ENCODE measurements at places on chromosomes 6 and 20.

- no peak for DNase-seq
Observed at GRCh38 chr20:44460795-44461141, 14.9 kb upstream of the TTPAL start.

DNA sequence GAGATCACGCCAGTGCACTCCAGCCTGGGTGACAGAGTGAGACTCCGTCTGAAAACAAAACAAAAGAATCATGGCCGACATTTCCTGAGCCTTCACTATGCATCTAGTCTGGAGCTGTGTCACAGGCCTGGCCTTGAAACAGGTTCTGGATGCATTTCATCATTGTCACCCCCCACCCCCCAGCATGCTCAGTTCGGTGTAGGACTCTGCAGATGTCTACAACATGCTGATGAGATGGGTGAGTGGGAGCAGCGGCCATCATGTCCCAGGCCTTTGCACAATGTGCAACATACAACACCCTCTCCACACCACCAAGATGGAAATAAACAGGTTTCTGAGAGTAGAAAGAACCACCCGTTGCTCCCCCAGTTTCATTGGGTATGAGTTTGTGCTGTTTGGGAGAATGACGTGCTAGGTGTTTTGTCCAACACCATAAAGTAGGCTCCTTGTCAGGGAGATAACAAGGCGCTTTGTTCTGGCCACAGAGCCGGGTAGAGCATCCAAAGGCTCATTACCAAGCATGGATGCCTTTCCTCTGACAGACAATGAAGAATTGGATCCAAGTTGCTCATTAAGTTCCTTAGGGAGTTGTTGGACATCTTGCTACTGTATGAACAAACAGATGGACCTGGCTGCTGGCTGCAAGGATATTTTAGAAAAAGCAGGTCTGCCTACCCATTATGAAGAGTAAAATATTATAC is 22.1 kb downstream of the SNHG17 start:
- no peak for DNase-seq

- DNase-seq = no peak
Observed at GRCh38 chr6:145036848-145037567, 698.3 kb downstream of the EPM2A start.

- DNase-seq = no peak
Observed at GRCh38 chr20:43936805-43937204, 22.2 kb downstream of the TOX2 start.

DNA sequence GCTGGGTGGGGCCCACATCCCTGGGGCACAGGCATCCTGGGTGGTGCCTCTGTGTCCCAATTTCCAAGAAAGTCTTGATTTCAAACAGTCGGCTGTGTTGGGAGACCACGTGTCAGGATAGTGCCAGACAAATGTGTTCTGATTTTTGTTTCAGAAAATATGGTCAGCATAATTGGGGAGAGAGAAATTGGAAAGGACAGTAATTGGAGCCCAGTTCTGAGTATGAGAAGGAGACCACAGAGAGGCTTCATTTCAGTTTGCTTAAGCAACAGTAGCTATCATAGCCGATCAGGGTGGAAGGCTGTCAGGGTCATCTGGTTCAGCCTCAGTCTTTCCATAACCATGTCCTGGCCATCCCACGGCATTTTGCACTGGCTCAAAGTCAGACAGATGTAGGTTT is 220.7 kb downstream of the CDC5L start:
- no peak for DNase-seq

DNA sequence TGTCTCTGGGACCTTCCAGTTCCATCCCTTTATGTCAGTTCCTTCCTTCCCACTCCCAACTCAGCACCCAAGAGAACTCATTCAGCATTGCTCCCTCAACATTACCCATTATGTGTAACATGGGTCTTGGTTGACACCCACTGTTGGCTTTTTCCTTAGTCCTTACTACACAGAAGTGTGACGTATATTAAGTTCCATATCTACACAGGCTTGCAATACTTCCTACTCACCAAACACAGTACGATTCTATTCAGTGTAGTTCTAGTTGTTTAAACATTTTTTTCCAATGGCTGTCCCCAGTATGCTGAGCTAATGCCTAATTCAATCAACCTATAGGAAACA is 37.7 kb downstream of the ARHGAP18 start:
- DNase-seq = no peak

DNA sequence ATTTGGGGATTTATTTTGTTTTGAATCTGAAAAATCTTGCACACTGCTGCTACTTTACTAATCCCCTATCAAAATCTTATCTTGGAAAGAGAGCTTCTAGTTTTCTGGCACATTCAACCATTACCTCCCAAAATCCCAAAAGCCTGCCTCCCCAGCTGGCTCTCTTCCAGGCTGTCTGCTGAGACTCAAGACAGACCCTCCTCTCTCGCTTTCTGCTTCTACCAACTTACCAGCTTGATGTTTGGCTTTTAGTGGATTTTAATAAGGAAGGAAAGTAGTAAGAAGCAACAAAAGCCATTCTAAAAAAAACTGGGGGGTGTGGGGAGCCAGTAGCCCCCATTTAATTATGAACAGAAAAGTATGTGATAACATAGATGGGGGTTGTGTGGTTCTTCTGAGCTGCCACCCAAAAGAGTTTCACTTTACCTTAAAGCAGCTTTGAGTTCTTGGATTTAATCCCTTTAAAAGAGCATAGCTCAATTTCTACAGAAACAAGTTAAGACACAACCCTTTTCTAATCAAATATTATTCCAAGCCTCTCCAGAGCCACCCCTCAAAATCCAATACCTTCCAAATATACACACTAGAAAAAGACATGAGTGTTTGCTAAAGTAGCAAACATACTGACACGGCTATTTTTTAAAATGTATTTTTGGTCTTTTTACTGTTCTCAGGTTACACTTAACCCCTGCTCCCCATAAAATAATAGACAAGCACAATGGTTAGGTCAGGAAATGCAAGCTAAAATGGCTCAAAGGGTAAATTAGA is 71.7 kb downstream of the ATP9A start:
- no peak for DNase-seq

GRCh38 chr6:159031846-159032245 is 12.9 kb downstream of the TAGAP start:
- no peak for DNase-seq

DNA sequence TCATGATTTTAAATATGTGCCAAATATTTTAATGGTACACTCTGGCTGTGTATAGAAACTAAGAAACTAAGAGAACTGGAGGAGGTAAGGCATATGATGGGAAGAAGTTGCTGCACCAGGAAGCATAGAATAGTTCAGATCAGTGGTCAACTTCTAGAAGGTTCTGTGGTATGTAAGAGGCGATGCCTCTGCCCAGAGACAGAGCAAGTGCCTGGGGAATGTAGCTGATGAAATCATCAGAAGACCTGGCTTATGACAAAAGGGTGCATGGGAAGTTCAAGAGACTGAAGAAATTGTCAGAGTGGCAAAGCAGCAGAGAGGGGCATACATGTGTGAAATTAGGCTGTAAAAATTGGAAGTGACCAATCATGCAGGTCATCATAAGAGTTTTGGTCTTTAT is 580.8 kb downstream of the BMP2 start:
- DNase-seq = no peak

- DNase-seq = no peak
Observed at GRCh38 chr6:82430611-82431010, 67.0 kb downstream of the TPBG start.

- no peak for DNase-seq
Observed at GRCh38 chr20:16321291-16321690, 252.0 kb downstream of the KIF16B start.

DNA sequence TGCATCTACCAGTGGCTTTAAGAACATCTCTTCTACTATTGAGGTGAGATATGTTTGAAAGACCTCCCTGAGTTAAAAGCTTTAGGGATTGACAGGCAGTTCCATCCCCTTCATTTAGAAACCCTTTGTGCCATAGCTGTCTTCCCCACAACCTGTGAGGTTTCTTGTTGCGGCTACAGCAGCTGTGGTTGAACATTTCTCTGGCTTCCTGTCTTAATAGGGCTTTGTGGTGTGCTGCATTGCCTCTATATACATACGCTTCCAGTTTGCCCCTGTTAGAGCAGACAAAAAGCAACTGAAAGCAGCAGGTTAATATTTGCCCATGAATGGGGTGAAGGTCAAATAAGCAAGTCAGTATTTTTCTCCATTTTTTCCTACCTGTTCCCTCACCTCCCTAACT is 210.2 kb downstream of the TMEM200A start:
- no peak for DNase-seq

DNA sequence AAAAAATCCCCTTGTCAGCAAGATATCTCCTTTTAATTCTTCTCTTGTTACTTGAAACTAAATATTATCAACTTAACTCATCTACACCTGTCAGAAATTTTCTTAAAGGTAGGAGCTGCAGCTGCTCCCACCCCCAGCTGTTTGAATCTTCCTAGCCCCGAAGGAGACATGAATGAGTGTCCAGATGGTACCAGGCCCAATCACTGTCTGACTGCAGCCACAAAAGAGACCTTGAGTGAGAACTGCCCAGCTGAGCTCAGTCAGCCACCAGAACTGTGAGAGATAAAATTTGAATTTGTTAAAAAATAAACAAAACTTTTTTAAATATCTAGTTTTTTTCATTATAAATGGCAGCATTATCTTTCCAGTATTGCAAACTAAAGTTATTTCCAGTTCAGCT is 84.7 kb downstream of the PRSS35 start:
- DNase-seq = no peak

- DNase-seq = no peak
Observed at GRCh38 chr6:6319952-6320811, at the start of gene F13A1. TSS of gene F13A1 (minus strand) at chr6:6320662. CDS start at chr6:6318664, 1,998 bp downstream.

- DNase-seq = no peak
Observed at GRCh38 chr20:48706116-48706656, 121.6 kb downstream of the PREX1 start.

GRCh38 chr20:39810309-39810708 is 848.2 kb downstream of the DHX35 start:
- no peak for DNase-seq

GRCh38 chr6:82419132-82419581 is 55.5 kb downstream of the TPBG start:
- no peak for DNase-seq

DNA sequence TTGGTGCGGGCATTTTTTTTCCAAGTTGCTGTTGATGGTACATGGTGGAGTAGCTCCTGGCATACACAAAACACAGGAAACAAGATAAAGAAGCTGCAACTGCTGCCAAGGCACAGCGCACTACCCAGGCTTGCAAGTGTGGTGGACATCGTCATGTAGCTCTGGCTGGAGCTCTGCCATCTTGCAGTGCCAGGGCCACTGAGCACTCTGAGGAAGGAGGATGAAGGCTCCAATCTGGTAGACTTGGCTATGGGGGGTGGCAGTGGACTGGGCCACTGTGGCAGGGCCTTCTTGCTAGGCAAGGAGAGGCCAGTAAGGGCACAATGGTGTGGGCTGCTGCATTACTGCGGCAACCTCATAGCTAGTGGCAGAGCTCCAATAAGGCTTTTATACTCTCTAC is 263.5 kb downstream of the CENPW start:
- DNase-seq = no peak

GRCh38 chr6:2990248-2990931 is 9.3 kb upstream of the NQO2 start:
- DNase-seq = no peak

DNA sequence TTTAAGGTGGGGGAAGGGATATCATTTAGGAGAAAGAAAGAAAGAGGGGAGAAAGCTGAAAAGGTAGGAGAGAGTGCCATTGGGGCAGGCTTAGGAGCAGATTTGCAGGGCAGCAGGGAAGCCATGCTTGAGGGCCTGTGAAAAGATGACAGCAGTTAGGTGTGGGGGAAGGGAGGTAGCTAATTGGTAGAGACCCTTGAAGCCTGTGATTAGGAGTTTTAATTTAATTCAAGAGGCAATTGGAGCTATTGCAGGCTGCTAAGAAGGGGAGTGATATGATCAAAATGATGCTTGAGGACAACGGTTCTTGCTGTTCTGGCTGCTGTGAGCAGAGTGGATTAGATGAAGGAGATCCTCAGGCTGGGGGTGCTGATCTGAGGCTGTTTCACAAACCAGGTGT is 24.5 kb upstream of the SEC63 start:
- no peak for DNase-seq

- DNase-seq = peak; percentile 98
Observed at GRCh38 chr20:63009045-63009961, 2.5 kb upstream of the BHLHE23 start.

DNA sequence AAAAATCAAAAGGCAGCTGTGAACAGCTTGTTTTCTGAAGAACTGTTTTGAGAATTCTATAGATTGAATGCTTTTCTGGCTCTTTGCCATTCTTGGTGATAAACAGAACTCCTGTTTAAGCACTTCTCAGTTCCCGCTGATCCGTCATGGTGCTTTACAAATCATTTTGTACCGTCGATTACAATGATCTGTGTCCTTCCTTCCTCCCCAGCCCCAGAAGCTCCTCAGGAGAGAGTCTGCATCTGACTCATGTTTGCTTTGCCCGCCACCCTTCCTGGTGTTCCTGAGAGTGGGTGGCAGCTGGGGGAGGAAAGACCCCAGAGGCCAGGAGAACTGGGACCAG is 538.6 kb upstream of the MARCKS start:
- no peak for DNase-seq

GRCh38 chr20:49148601-49149000 is 39.5 kb downstream of the STAU1 start:
- DNase-seq = no peak

All from H54 (cell line).